ENCODE measurements at places on chromosomes 3 and 15. TPM values are rescaled to one million over a fixed set of nuclear protein-coding genes. Genes with fewer than 3 reads are reported as not detected.

The CASR gene
- not detected for total RNA-seq

The WDR93 gene
- 0.31 TPM for total RNA-seq

The FSIP1 gene
- total RNA-seq, result 14.7 TPM

The RASGRP1 gene
- total RNA-seq, result 20.4 TPM

The RFT1 gene
- 8.6 TPM for total RNA-seq

The CLDN16 gene
- under 0.01 TPM for total RNA-seq

The ZFYVE19 gene
- 21.8 TPM for total RNA-seq

The GHSR gene
- not detected for total RNA-seq

The CA12 gene
- total RNA-seq, result 8.7 TPM

The VIPR1 gene
- total RNA-seq, result 0.16 TPM

The MAP1A gene
- 35.7 TPM for total RNA-seq

The STRIT1 gene
- total RNA-seq, result not detected

The SLMAP gene
- total RNA-seq, result 64.4 TPM

The SCAANT1 gene
- not detected for total RNA-seq

The ARL13B gene
- 24.6 TPM for total RNA-seq

The SH3GL3 gene
- 186 TPM for total RNA-seq

The TM4SF18 gene
- 5.6 TPM for total RNA-seq

The IQCF5 gene
- total RNA-seq, result not detected

The DISP2 gene
- total RNA-seq, result 9.2 TPM

The XRN1 gene
- total RNA-seq, result 98.9 TPM

The ITIH1 gene
- total RNA-seq, result 0.94 TPM

The DNAJB11 gene
- total RNA-seq, result 34.9 TPM

The IRAK2 gene
- 3.7 TPM for total RNA-seq

The TMEM207 gene
- total RNA-seq, result not detected

The GOLGA6L4 gene
- 3.4 TPM for total RNA-seq

The VGLL3 gene
- total RNA-seq, result 1.7 TPM

The AMIGO3 gene
- 0.78 TPM for total RNA-seq

The C2CD4A gene
- total RNA-seq, result 0.16 TPM

The CPN2 gene
- not detected for total RNA-seq

The FBXL2 gene
- 70.8 TPM for total RNA-seq

The SAXO2 gene
- 4.1 TPM for total RNA-seq

The TMED3 gene
- 28.7 TPM for total RNA-seq

The TGM4 gene
- not detected for total RNA-seq

The ILDR1 gene
- total RNA-seq, result not detected

The CGGBP1 gene
- total RNA-seq, result 158 TPM

The LMCD1 gene
- 2.2 TPM for total RNA-seq

The ZBTB38 gene
- total RNA-seq, result 182 TPM

The NT5DC2 gene
- total RNA-seq, result 33.5 TPM

The TRPM1 gene
- not detected for total RNA-seq

The ZBTB47 gene
- total RNA-seq, result 22.1 TPM

The SPINK8 gene
- not detected for total RNA-seq

The TNK2 gene
- 10.1 TPM for total RNA-seq

The MKRN3 gene
- total RNA-seq, result 25.7 TPM

The PSTPIP1 gene
- total RNA-seq, result 0.62 TPM

The SCAP gene
- total RNA-seq, result 82.0 TPM

The MTHFS gene
- 5.5 TPM for total RNA-seq

The PDZRN3 gene
- 59.3 TPM for total RNA-seq

The DNAJC19 gene
- total RNA-seq, result 55.5 TPM

The MST1R gene
- 0.31 TPM for total RNA-seq

The IL12A gene
- total RNA-seq, result 0.47 TPM

The CKMT1B gene
- total RNA-seq, result 6.7 TPM

The SGO1 gene
- 1.7 TPM for total RNA-seq

The KBTBD8 gene
- 26.8 TPM for total RNA-seq

The GRAMD2A gene
- 0.47 TPM for total RNA-seq

The PDCD6IP gene
- 116 TPM for total RNA-seq

The C2CD4B gene
- total RNA-seq, result 0.94 TPM

The WNT5A gene
- total RNA-seq, result 6.6 TPM

The BHLHE40 gene
- 6.6 TPM for total RNA-seq

Measured in occipital lobe (tissue), 3 donors.